ENCODE measurements at places on chromosomes 1 and 21. TPM values are rescaled to one million over a fixed set of nuclear protein-coding genes. Genes with fewer than 3 reads are reported as not detected.
A peak's percentile ranks its signal among the peaks of the same experiment; 100 is the strongest.

DNA sequence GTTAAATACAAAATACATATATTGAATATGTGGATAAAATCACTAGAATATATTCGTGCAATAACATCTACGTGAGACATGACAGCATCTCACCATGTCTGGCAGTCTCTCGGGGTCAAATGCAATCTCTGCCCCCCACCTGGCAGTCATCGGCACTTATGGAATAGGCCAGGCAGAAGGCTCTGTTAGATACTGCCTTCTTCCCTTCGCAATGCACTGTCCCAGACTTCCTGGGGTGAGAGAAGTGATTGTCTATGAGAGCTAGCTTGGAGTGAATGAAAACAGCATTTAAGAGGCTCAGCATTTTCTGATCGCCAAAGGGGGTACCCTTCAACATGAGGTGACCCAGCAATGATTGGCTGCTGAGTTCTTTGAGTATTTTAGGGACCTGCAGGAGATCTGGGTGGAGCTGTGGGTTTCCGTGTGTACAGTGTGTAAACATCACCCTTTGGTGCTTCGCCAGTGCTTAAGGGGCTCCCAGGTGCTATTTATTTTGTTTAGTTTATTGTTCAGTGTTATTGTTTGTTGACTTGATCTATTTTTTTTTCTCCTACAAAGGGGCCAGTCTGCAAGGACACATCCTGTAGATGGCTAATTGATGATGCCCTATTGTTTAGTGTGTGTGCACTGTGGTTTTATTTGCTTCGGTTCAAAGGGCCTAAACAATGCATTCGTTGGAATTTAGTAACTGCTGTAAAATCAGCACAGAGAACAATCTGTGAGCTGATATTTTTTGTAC, 10.2 kb downstream of the ERG start:
- H3K36me3 ChIP-seq = no peaks in the 10 kb centered on the region
- no peak overlapping the region for H3K27ac ChIP-seq
- no peak for DNase-seq
- no peaks in the 10 kb centered on the region for H3K27me3 ChIP-seq
- no peak overlapping the region for H3K4me3 ChIP-seq

GRCh38 chr1:158534496-158534895, 19.7 kb downstream of the OR6Y1 start:
- no peak overlapping the region for H3K4me3 ChIP-seq
- H3K4me1 ChIP-seq = peaks cover 28% of the 10 kb centered on the region
- H3K27ac ChIP-seq = peak overlapping the region; percentile 85
- H3K27me3 ChIP-seq = peaks cover 2% of the 10 kb centered on the region

- no peak overlapping the region for H3K27ac ChIP-seq
- no peak for DNase-seq
- H3K4me1 ChIP-seq = peaks cover 9% of the 10 kb centered on the region
- H3K4me3 ChIP-seq = no peak overlapping the region
- no peaks in the 10 kb centered on the region for H3K27me3 ChIP-seq
Measured at GRCh38 chr1:238954865-238955264, 431.5 kb upstream of the CHRM3 start.

The KCNJ15 gene
- total RNA-seq = 0.70 TPM

- H3K27me3 ChIP-seq = no peaks in the 10 kb centered on the region
- H3K27ac ChIP-seq = no peak overlapping the region
- peaks cover 25% of the 10 kb centered on the region for H3K4me1 ChIP-seq
- H3K4me3 ChIP-seq = no peak overlapping the region
Measured at GRCh38 chr1:109926662-109927300, 16.1 kb downstream of the CSF1 start.

DNA sequence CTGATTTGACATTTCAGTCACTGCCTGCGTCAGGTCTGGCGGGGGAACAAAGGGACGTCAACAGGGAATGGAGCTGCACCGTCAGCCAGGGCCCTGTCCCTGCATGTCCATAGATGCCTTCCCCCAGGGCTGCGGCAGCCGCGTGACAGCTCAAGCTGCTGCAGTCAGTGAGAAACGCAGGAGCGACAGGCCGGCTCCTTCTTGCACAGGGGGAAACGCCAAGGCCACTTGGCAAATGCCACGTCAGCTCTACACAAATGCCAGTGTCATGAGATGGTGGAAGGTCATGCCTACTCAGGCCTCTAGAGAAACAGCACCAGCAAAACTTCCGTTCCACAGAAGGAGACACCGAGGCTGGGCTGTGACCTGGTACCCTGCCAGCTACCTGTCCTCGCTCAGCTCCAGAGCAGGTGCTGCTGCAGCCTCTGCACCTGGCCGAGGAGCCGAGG, 37.7 kb downstream of the SYF2 start:
- peak overlapping the region; percentile 1 for H3K27ac ChIP-seq
- H3K27me3 ChIP-seq = no peaks in the 10 kb centered on the region

The PLA2G2C gene
- total RNA-seq = 0.50 TPM

The TNFRSF14 gene
- total RNA-seq = 1.2 TPM

DNA sequence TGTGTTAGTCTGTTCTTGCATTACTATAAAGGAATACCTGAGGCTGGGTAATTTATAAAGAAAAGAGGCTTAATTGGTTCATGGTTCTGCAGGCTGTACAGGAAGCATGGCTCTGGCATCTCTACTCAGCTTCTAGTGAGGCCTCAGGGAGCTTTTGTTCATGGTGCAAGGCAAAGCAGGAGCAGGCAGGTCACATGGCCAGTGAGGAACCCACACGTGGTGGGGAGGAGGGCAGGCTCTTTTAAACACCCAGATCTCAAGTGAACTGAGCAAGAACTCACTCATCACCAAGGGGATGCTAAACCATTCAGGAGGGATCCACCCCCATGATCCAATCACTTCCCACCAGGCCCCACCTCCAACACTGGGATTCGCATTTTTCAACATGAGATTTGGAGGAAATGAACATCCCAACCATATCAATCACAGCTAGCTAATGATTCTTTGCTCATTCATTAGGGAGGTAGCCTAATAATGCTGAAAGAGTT, 51.4 kb upstream of the RAP1A start:
- DNase-seq = no peak
- no peak overlapping the region for H3K27ac ChIP-seq
- no peaks in the 10 kb centered on the region for H3K27me3 ChIP-seq
- no peak overlapping the region for H3K4me3 ChIP-seq
- H3K36me3 ChIP-seq = no peaks in the 10 kb centered on the region
- H3K4me1 ChIP-seq = peaks cover 11% of the 10 kb centered on the region

DNA sequence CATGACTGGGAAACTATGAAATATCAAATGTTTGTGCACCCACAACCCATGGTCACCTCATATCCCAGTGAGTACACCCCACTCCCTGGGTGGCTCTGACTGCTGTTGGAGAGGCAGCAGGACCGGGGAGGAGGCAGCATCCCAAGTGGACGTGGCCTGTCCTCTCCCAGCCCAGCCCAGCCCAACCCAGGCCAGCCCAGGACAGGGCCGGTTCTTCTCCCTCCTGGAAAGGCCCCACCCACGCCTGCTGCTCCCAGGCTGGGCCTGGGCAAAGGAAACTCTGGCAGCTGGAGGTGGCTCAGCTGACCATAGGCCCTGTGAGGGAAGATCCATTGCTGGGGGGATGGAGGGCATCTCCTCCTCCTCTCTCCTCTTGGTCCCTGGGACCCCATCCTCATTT, 19.1 kb downstream of the MATN1 start:
- peaks cover 13% of the 10 kb centered on the region for H3K27me3 ChIP-seq
- no peak for DNase-seq
- no peak overlapping the region for H3K27ac ChIP-seq
- no peaks in the 10 kb centered on the region for H3K36me3 ChIP-seq

DNA sequence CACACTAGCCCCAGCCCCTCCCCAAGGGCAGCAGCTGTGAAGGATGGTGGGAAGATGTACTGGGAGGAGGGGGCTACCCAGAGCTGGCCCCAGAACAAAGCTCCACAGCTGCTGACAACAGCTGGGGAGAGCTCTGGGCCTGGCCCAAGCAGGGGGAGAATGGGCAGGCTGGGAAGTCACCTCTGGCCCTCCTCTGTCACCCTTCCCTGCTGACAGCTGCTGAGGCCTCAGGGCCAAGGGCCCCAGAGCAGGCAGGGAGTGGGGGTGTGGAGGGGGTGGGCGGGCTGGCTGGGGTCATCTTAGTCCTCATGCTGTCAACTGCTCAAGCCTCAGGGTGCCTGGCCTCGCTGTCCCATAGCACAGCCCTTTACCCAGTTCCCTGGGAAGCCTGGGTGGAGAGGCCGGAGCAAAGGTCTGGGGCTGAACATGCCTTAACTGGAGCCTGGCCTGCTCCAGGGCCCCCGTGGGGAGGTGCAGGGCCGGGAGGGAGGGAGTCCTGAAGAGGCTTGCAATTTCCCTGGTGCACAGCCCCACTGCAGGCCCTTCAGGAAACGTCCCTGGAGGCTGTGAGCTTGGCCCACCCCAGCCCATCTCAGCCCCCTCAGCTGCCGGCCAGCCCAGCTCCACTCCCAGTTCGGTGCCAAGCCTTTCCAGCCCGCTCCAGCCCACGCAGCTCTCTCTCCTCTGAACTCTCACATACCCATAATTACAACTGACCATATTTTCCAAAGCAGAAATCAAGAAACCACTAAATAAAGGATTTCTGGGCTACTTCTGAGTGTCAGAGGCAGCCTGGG, 25.7 kb downstream of the HSPG2 start:
- DNase-seq = no peak
- H3K36me3 ChIP-seq = no peaks in the 10 kb centered on the region
- peak overlapping the region; percentile 88 for H3K27ac ChIP-seq
- H3K4me1 ChIP-seq = peaks cover 26% of the 10 kb centered on the region

DNA sequence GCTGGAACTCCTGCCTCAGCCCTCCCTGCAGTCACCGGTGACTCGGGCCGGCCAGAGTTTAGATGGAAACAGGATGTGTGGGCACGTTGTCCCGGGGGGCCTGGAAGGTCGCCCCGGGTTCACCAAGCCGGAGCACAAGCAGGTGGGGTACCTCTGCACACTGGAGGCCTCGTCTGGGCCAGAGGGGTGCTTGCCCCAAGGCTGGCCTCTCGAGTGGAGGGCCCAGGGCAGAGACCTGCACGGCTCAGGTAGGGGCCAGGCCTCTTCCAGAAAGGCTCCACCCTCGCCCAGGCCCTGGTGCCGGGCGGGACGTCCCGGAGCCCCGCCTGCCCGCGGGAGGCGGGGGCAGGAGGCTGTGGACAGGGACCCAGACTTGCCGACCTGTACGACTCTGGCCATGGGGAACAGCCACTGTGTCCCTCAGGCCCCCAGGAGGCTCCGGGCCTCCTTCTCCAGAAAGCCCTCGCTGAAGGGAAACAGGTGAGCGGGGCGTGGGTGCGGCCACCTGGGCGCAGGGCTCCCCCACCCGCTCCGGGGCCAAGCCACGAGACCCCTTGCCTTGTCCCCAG, at the start of gene PLEKHN1:
PLEKHN1 (plus strand) TSS at position 348 of the 569 bp plus-strand sequence; CDS start at position 398, 50 bp downstream.
- peaks cover 2% of the 10 kb centered on the region for H3K36me3 ChIP-seq
- H3K27ac ChIP-seq = no peak within 1 kb of the TSS
- H3K4me3 ChIP-seq = peak within 1 kb of the TSS; percentile 69
- H3K4me1 ChIP-seq = peaks cover 3% of the 10 kb centered on the region

The DCDC2B gene
- total RNA-seq = not detected

DNA sequence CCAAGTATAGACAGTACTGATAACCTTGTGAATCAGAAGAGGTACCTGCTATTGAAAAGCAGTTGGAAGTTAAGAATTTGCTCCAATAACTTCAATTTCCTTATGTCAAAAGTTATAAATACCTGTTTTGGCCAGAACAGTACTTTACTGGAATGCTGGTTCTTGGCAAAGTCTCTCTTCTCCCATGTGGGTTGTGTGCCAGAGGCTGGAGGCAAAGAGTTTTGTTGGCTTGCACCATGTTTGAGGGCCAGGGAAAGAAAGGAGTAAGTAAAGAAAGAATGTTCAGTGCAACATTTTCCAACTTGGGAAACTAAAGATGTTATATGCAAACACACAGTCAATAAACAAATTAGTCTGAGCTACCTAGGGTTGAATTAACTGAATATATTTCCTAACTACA, 67.0 kb upstream of the DYNLT5 start:
- H3K27ac ChIP-seq = no peak overlapping the region
- H3K4me3 ChIP-seq = no peak overlapping the region

- no peak for DNase-seq
- no peak overlapping the region for H3K27ac ChIP-seq
- H3K4me3 ChIP-seq = no peak overlapping the region
- peaks cover 5% of the 10 kb centered on the region for H3K36me3 ChIP-seq
Measured at GRCh38 chr1:8794605-8795004, 22.8 kb downstream of the RERE start.
